Kidney capillary endothelial cell (primary cell): ENCODE measurements at places on chromosomes 16 and 17.

- DNase-seq, result no peak
Measured at GRCh38 chr17:64277831-64278562, 14.9 kb upstream of the TEX2 start.

- no peak for DNase-seq
Measured at GRCh38 chr17:47953909-47954308, 3.8 kb downstream of the PRR15L start.

DNA sequence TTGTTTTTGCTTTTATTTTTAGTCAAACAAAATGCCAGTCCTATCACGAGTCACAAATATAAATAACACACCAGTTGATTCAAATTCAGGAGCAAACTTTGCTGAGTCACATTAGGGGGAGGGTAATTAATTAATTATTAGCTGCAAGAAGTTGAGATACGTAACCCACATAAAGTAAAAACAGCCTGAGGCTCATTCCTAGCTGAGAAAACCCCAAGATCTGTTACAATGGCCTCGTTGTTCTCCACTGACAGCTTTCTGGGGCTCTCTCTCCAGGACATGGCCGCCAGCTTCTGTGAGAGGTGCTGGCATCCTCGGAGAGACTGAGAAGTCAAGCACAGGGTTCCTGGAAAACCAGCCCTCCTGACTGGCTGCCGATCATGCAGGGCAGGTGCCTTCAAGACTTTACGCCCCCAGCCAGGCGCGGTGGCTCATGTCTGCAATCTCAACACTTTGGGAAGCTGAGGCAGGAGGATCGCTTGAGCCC, 11.1 kb downstream of the RAB40B start:
- no peak for DNase-seq

DNA sequence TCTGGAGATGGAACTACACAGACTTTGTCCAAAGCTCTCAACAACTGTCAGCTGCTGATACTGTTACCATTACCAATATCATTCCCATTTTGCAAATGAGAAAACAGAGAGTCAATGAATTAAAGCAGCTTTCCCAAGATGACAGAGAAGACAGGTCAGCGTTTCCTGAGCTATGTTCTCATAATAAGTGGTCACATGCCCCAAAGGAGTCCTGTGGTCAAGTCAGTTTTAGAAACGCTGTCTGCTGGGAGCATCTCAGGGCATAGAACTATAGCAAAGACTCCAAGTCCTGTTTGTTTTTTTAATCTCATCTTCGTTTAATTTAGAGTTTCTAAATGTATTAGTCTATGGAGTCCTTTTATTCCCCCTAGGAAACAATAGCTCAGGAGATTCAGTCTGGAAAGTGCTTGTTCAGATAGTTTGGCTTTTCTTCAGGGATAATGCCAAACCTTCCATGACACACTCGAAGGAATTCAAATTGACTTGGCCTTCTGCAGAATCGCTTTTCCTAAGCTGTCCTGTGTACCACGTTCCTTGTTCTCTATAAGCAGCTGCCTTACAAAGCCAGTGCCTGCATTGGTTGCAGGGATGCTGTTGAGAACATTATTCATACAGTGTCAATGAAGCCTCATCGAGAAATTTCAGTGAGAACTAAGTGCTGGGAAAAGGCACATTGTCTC, 12.1 kb downstream of the CCDC42 start:
- DNase-seq, result no peak

- DNase-seq, result no peak
Measured at GRCh38 chr16:21265104-21265837, 12.8 kb downstream of the CRYM start.

GRCh38 chr17:40448639-40449261, 5.5 kb downstream of the IGFBP4 start:
- DNase-seq, result no peak

- DNase-seq, result no peak
Measured at GRCh38 chr17:74861662-74862107, 2.0 kb upstream of the GRIN2C start.

GRCh38 chr17:16945663-16946218, 26.2 kb downstream of the TNFRSF13B start:
- DNase-seq, result no peak

GRCh38 chr16:59651662-59652061, 917.5 kb upstream of the GOT2 start:
- DNase-seq, result no peak

GRCh38 chr17:2138318-2138717, 83.4 kb downstream of the HIC1 start:
- peak; percentile 21 for DNase-seq

DNA sequence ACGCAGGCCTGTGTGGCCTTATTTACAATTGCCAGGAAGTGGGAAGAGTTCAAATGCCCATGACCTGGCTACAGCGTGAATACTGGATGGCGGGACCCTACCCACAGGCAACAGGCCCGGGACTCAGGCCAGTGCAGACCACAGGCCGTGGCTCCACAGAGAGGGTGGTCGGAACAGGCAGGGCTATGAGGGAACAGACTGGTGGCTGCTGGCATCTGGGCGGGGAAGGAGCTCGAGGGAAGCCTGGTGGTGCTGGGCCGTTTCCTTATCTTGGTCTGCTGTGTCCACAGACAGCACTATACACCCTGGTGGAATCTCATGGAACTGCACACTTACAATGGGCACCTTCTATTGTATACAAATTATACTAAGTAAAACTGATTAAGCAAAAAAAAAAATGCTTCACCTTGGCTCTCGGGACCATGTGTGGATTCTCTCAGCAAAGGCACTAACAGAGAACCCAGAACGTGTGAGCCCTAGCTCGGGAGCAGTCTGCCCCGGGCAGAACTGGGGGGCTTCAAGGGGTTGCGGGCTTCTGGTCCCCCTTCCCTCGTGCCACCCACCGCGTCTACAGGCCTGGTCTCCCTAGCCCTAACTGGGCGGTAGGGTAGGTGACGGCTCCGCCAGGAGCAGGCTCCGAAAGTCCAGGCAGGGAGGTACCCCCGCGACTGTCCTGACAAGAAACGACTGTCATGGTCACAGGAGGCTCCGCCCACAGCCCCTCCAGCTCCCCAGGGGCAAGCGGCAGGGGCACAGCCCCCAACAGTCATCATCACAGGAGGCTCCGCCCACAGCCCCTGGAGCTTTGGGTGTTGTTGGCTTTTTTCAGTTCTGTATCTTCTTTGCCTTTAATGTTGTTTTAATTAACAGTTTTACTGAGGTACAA, 21.8 kb downstream of the CEP131 start:
- DNase-seq, result peak; percentile 76
